ENCODE measurements at places on chromosomes 11 and 22. TPM values are rescaled to one million over a fixed set of nuclear protein-coding genes. Genes with fewer than 3 reads are reported as not detected.
A peak's percentile ranks its signal among the peaks of the same experiment; 100 is the strongest.

GRCh38 chr22:28792491-28793383, 7.6 kb downstream of the XBP1 start:
- DNase-seq = no peak

GRCh38 chr11:80462211-80462610, 1021.4 kb upstream of the TENM4 start:
- DNase-seq = no peak

DNA sequence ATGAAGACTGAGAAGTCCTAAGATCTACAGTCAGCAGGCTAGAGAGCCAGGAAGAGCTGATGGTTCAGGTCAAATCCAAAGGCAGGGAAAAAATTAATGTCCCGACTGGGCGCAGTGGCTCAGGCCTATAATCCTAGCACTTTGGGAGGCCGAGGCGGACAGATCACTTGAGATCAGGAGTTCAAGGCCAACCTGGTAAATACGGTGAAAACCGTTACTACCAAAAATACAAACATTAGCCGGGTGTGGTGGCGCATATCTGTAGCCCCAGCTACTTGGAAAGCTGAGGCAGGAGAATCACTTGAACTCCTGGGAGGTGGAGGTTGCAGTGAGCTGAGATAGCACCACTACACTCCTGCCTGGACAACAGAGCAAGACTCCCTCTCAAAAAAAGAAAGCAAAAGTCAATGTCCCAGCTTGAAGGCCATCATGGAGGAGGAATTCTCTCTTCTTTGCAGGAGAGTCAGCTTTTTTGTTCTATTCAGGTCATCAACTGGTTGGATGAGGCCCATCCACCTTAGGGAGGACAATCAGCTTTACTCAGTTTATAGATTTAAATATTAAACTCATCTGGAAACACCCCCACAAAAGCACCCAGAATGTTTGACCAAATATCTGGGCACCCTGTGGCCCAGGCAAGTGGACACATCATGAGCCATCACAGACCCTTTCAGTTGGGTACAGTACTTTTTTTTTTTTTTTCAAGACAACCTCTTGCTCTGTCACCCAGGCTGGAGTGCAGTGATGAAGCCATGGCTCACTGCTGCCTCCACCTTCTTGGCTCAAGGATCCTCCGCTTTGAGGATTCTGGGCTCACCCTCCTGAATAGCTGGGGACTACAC, 4.3 kb upstream of the ZC3H7B start:
- DNase-seq = no peak

GRCh38 chr11:85647604-85648299, at the start of gene TMEM126A:
Gene TMEM126A (plus strand): TSS chr11:85647967. CDS start chr11:85650256, 2,289 bp downstream.
- DNase-seq = peak; percentile 85

The OR5AN1 gene
- polyA plus RNA-seq = not detected

The OR8D4 gene
- polyA plus RNA-seq = not detected

All from naive thymus-derived CD4-positive, alpha-beta T cell (primary cell).